HS-5 (cell line): ENCODE measurements at places on chromosomes 4 and X.

DNA sequence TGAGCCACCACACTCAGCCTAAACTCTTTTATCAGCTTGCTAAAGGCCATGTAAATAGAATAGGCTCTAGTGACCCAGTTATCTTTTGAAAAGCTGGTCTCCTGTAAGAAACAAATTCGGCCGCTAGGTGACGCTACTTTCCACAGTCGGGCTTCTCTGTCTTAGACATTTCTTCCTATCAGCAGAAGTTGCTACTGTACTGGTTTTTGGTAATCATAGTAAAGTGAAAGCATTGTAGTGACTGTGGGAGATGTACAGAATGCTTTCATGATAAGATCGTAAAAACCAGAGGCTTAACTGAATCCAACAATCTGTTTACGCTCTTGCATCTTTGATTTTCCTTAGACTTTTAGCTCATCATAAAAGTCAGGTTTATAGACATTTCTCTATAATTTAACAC is 82.6 kb downstream of the GK start:
- peak; percentile 13 for DNase-seq

DNA sequence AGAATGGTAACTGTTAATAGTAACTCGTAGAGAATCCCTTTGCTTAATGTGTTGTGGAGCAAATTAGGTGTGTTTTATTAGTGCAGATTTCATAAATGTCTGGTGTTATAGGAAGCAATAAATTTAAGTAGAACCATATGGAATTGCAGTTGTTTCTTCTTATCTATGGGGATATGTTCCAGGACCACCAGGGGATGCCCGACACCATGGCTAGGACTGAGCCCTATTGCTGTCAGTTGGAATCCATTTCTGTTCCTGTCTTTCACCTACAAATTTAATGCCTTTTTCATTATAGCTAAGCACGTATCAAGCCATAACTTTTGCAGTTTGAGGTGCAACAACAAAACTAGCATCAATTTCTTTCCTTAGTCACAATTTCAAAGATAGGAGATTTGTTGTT is 72.5 kb downstream of the DDIT4L start:
- DNase-seq: no peak

- no peak for DNase-seq
Observed at GRCh38 chr4:39617534-39617933, 21.1 kb downstream of the SMIM14 start.

DNA sequence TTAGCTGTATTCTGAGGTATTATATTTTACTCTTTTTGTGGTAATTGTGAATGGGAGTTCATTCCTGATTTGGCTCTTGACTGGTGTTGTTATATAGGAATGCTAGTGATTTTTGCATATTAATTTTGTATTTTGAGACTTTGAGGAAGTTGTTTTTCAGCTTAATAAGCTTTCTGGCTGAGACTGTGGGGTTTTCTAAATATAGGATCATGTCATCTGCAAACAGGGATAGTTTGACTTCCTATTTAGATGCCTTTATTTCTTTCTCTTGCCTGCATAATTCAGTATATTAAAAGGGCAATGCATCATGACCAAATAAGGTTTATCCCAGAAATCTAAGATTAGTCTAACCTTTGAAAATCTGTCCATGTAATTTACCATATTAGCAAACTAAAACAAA is 44.7 kb upstream of the EPGN start:
- no peak for DNase-seq

GRCh38 chr4:118120120-118120760 is 86.0 kb downstream of the NDST3 start:
- no peak for DNase-seq

GRCh38 chr4:148116264-148116663 is 325.9 kb downstream of the NR3C2 start:
- DNase-seq: peak; percentile 8

- no peak for DNase-seq
Observed at GRCh38 chr4:185405296-185405999, 8.8 kb downstream of the ANKRD37 start.

- DNase-seq: no peak
Observed at GRCh38 chrX:111784667-111785066, 91.3 kb upstream of the TRPC5OS start.

DNA sequence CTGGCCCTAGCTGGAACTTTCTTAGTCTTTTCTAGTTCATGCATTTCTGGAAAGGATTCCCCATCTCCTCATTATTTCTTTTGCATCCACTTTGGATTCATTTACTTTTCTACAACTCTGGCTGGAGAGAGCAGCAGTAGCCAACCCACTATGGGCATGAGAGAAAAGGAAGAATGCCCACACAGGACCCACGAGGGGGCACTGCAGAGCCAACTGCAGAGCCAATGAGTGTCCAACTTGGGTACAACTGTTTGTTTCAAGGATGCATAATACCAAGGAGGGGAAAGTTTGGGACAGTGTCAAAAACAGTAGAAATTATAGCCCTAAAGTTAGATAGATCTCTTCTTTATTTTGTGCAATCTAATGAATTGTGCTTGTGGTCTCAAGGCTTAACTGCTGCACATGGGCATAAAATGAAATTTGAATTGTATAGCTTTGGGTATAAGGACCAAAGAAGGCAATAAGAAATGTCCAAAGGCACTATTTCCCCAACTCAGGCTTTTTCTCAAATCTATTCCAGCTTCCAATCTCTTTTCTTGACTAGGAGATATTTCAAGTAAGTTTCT is 230.6 kb downstream of the NSUN7 start:
- no peak for DNase-seq
